Esophagus squamous epithelium (tissue), 5 donors: ENCODE measurements at places on chromosomes 2 and 18. TPM values are rescaled to one million over a fixed set of nuclear protein-coding genes. Genes with fewer than 3 reads are reported as not detected.

GRCh38 chr2:223050188-223050587 lies 1.8 kb upstream of the KCNE4 start:
- H3K4me3 ChIP-seq = no peak overlapping the region
- H3K27me3 ChIP-seq = peaks cover 8% of the 10 kb centered on the region
- H3K27ac ChIP-seq = no peak overlapping the region
- DNase-seq = no peak
- peaks cover 32% of the 10 kb centered on the region for H3K4me1 ChIP-seq

OBSL1 gene
- total RNA-seq = 11.4 TPM

DNA sequence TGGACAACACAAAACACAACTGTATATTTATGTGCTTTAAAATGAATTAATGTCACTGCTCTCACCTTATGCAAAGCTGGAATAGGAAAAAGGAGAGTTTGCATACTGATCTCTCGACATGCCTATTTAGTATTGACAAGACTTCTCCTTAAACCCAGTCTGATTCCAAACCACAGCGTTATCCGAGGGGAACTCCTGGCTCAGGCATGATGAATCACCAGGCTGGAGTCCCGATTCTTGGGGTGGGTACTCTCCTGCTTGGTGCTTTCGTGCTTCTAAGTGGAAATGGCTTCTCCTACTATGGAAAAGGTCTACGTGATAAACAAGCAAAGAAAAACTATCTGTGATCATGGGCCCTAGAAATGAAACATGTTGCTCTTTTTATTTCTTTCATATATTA lies 88.9 kb upstream of the SLC35G4 start:
- no peaks in the 10 kb centered on the region for H3K27me3 ChIP-seq
- H3K4me3 ChIP-seq = no peak overlapping the region
- H3K27ac ChIP-seq = no peak overlapping the region
- H3K4me1 ChIP-seq = no peaks in the 10 kb centered on the region
- no peak for DNase-seq
- no peaks in the 10 kb centered on the region for H3K36me3 ChIP-seq

IL36G gene
- total RNA-seq = not detected

DNA sequence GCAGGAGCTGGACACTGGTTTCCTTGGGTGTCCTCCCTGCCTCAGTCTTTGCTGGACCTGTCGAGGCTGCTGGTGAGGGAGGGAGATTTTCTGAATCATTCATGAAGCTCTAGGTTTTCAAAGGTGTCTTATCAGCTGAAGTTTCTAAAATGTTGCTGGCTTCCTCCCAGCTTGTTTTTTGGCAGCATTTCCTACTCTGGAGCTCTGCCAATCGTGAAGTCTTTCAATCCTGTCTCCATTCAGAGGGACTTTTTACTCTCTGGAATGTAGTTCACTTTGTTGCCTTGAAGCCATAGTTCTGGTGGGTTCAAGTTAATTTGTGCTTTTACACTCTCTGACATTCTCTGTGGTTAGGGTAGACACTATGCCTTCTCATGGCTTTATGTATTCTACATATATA lies 23.9 kb downstream of the SNTG2 start:
- no peak for DNase-seq
- H3K4me1 ChIP-seq = no peaks in the 10 kb centered on the region
- no peaks in the 10 kb centered on the region for H3K27me3 ChIP-seq
- no peak overlapping the region for H3K27ac ChIP-seq
- H3K4me3 ChIP-seq = no peak overlapping the region

DNA sequence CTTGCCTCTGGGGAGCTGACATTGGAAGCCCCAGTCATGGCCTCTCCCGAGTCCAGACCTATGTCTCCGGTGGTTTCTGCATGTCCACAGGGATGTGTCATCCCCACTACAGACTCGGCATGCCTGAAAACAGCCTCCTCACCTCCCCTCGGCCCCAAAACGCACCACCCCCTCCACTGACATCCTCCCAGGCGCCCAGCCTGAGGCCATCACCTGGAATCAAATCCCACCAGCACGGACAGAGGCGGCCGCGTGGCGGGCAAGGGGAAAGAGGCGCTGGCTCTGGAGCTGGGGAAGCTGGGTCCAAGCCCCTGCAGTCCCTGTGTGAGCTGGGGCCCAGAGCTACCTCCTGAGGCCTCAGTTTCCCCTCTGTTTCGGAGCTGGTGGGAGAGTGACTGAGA lies 69.9 kb upstream of the SMAD7 start:
- peaks cover 10% of the 10 kb centered on the region for H3K4me1 ChIP-seq
- H3K36me3 ChIP-seq = no peaks in the 10 kb centered on the region
- H3K4me3 ChIP-seq = peak overlapping the region; percentile 35
- peak overlapping the region; percentile 80 for H3K27ac ChIP-seq

- H3K4me3 ChIP-seq = no peak overlapping the region
- H3K27me3 ChIP-seq = no peaks in the 10 kb centered on the region
- no peak for DNase-seq
- no peaks in the 10 kb centered on the region for H3K4me1 ChIP-seq
- no peak overlapping the region for H3K27ac ChIP-seq
Measured at GRCh38 chr2:219961947-219962498, 334.6 kb downstream of the SLC4A3 start.

DNA sequence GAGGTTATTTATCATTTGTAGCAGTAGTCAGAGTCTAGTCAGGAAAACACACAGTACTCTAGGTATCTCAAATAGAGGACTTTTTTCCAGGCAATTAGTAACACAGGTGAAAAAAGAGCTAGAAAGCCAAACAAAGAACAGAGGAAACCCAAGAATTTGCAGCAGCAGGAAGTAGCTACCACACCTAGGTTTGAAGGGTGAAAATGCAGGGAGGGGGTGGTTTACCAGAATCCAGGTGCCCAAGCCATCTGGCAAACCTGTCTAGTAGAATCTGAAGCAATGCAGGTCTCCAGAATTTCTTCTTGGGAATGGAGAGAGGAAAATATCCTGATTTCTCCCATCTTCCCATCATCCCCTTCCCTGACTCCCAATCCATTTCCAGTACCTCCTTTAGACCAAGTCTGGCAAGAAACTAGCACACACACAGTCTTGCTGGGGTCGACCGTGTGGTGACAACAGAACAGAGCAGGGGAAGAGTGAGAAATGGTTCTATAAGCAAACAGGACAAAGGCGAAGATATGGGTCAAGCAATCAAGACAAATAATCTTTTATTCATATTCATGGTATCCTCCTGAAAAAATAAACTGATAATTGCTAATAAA lies 231.9 kb upstream of the MMADHC start:
- no peak overlapping the region for H3K27ac ChIP-seq
- no peaks in the 10 kb centered on the region for H3K36me3 ChIP-seq
- no peak overlapping the region for H3K4me3 ChIP-seq
- no peaks in the 10 kb centered on the region for H3K4me1 ChIP-seq
- H3K27me3 ChIP-seq = no peaks in the 10 kb centered on the region

GRCh38 chr2:206915121-206915520 lies 24.2 kb upstream of the CPO start:
- no peaks in the 10 kb centered on the region for H3K27me3 ChIP-seq
- no peak overlapping the region for H3K27ac ChIP-seq
- no peak for DNase-seq
- H3K4me1 ChIP-seq = no peaks in the 10 kb centered on the region
- H3K4me3 ChIP-seq = no peak overlapping the region

DNA sequence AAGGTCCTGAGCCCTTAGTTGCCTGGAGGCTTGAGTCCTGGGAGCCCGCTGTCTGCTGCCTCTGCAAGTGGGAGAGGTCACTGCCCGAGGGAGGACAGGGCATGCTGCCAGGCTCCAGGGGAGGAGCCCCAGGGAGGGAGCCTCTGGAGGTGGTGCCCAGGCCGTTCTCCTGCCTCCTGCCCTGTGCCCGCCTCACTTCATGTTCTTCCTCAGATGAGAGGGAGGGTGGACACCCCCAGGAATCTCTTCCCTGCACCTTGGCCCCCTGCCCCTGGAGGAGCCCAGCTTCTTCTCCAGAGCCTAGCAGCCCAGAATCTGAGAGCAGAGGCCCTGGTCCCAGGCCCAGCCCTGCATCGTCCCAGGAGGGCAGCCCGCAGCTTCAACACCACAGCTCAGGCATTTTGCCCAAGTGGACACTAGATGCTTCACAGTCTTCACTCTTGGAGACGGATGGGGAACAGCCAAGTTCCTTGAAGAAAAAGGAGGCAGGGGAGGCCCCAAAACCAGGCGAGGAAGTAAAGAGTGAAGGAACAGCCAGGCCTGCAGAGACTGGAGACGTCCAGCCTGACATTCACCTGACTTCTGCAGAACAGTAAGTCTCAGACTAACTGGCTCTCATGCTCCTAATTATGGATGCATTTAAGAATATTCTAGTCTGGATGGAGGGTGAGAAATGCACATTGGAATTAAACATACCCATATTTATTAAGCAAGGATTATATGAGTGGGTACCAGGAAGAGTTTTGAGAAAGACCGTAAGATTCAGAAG lies 12.1 kb downstream of the PSD4 start:
- DNase-seq = no peak
- no peak overlapping the region for H3K4me3 ChIP-seq
- H3K36me3 ChIP-seq = peaks cover 40% of the 10 kb centered on the region
- peaks cover 4% of the 10 kb centered on the region for H3K4me1 ChIP-seq
- H3K27ac ChIP-seq = no peak overlapping the region
- no peaks in the 10 kb centered on the region for H3K27me3 ChIP-seq

GRCh38 chr2:62320657-62321357 lies 124.9 kb downstream of the B3GNT2 start:
- H3K27me3 ChIP-seq = no peaks in the 10 kb centered on the region
- no peaks in the 10 kb centered on the region for H3K36me3 ChIP-seq
- H3K4me3 ChIP-seq = no peak overlapping the region
- no peak for DNase-seq
- H3K4me1 ChIP-seq = no peaks in the 10 kb centered on the region

- no peak overlapping the region for H3K4me3 ChIP-seq
- no peaks in the 10 kb centered on the region for H3K4me1 ChIP-seq
- DNase-seq = no peak
- no peaks in the 10 kb centered on the region for H3K36me3 ChIP-seq
- H3K27ac ChIP-seq = no peak overlapping the region
- H3K27me3 ChIP-seq = no peaks in the 10 kb centered on the region
Measured at GRCh38 chr2:216967889-216968288, 108.0 kb upstream of the TNP1 start.

RGPD5 gene
- total RNA-seq = 31.7 TPM

DNA sequence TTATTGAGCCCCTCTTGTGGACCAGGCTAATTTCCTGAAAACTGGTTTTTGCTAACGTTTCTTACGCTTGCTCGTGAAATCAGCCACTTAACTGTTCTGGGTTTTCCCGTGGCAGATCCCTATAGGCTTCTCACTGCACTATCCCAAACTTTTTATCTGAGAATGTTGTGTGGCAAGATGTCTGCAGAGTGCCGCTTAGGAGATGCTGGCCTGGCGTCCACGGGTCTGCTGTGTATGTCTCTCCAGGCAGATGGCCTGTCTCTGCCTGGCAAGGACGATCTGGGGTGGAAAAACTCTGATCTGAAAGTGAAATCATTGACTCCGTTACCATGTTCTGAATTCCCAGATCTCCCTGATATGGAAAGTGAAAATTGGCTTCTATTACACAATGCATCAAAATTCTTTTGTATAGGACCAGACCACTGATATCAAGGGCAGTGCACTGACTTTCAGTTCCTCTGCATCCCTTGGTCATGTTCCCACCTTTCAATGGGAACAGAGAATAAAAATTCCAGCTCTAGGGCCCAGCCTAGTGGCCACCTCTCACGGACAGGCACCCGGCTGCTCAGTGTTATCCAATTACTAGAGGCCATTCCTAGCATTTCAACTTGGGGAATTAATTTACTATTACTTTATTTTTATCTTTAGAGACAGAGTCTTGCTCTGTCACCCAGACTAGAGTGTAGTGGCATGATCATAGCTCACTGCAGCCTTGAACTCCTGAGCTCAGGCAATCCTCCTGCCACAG lies 154.6 kb downstream of the ACOXL start:
- H3K27me3 ChIP-seq = no peaks in the 10 kb centered on the region
- H3K36me3 ChIP-seq = no peaks in the 10 kb centered on the region
- no peak overlapping the region for H3K27ac ChIP-seq
- DNase-seq = no peak
- H3K4me3 ChIP-seq = no peak overlapping the region

GRCh38 chr2:102494570-102494969 lies 21.5 kb downstream of the SLC9A4 start:
- no peaks in the 10 kb centered on the region for H3K27me3 ChIP-seq
- H3K4me1 ChIP-seq = no peaks in the 10 kb centered on the region
- no peak overlapping the region for H3K4me3 ChIP-seq
- no peak overlapping the region for H3K27ac ChIP-seq
- H3K36me3 ChIP-seq = no peaks in the 10 kb centered on the region
- no peak for DNase-seq

GRCh38 chr18:58255701-58256311 lies 211.8 kb downstream of the NEDD4L start:
- H3K27ac ChIP-seq = no peak overlapping the region
- no peaks in the 10 kb centered on the region for H3K27me3 ChIP-seq
- no peak for DNase-seq
- H3K4me1 ChIP-seq = no peaks in the 10 kb centered on the region

DNA sequence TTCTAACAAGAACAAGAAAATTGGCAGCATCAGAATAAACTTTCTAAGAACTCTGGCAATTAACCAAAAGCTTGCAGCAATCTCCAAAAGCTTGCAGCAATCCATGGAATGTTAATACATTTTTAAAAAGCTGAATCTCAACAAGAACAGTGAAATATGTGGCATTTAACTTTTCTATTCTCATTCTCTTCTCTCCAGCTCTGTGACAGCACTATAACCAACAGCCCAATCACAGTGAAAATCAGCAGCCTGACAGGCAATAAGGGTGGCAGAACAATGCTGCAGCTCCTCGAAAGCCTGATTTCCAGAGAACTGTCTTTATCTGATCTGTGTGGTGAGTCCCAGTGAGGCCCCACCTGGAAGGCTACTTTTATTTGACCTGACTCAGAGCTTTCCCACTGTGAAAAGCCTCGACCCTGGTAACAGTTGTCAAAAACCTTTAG lies 60.0 kb downstream of the TMEM131 start:
- no peak overlapping the region for H3K27ac ChIP-seq
- no peaks in the 10 kb centered on the region for H3K27me3 ChIP-seq
- no peak overlapping the region for H3K4me3 ChIP-seq
- H3K36me3 ChIP-seq = no peaks in the 10 kb centered on the region
- peaks cover 13% of the 10 kb centered on the region for H3K4me1 ChIP-seq
- no peak for DNase-seq

FOXI3 gene
- not detected for total RNA-seq

DNA sequence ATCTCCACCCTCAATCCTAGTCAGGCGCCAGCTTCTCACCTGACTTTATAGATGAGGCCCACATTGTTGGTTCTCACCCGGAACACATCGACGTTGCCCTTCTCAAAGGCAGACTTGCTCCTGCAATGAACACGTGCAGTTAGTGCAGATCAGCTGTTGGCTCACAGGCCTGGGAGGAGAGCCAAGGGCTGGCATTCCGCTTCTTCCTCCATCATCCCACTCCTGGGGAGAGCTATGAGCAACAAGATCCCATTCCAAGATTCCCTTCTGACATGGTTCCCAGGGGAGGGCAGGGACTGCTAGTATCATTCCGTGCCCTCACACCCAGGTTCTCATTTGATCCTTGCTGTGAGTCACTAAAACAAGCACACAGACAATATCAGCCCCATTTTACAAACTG lies 15.1 kb downstream of the LOXHD1 start:
- no peaks in the 10 kb centered on the region for H3K4me1 ChIP-seq
- no peaks in the 10 kb centered on the region for H3K36me3 ChIP-seq
- H3K27ac ChIP-seq = no peak overlapping the region
- no peak for DNase-seq

GRCh38 chr2:60504049-60504448 lies 49.4 kb downstream of the BCL11A start:
- no peak for DNase-seq
- peaks cover 26% of the 10 kb centered on the region for H3K4me1 ChIP-seq
- no peak overlapping the region for H3K4me3 ChIP-seq
- peaks cover 3% of the 10 kb centered on the region for H3K27me3 ChIP-seq
- no peaks in the 10 kb centered on the region for H3K36me3 ChIP-seq
- peak overlapping the region; percentile 79 for H3K27ac ChIP-seq

COLEC12 gene
- 6.5 TPM for total RNA-seq
